ENCODE measurements at places on chromosomes 7 and 10.

- no peak for DNase-seq
These were observed 216.2 kb downstream of the KIAA1217 start for GRCh38 chr10:24425151-24425550.

GRCh38 chr7:130899638-130900401 is 165.8 kb upstream of the KLF14 start:
- DNase-seq, result no peak

GRCh38 chr7:80498481-80499349 is 13.1 kb downstream of the GNAT3 start:
- DNase-seq, result no peak

GRCh38 chr7:106964466-106964865 is 80.0 kb upstream of the PRKAR2B start:
- no peak for DNase-seq

DNA sequence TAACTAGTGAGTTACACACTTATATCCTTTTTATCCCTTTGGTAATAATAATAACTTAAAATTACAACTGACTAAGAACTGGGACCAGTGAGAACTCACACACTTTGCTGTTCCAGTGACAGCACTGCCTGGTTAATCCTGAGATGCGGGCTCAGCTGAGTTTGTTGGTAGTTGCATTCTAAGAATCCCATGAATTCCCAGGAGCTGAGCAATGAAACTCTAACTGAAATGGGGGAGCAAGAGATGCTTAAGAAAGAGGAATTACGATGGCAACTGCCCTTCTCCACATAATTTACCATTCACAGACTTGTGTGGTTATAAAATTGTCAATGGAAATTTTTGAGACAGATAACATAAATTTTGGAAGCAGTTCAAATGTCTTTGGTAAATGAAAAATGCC is 659.4 kb downstream of the MAGI2 start:
- DNase-seq, result no peak

GRCh38 chr7:130288829-130289228 is 4.1 kb upstream of the CPA4 start:
- no peak for DNase-seq

GRCh38 chr7:20220921-20221547 is 3.9 kb upstream of the MACC1 start:
- no peak for DNase-seq

DNA sequence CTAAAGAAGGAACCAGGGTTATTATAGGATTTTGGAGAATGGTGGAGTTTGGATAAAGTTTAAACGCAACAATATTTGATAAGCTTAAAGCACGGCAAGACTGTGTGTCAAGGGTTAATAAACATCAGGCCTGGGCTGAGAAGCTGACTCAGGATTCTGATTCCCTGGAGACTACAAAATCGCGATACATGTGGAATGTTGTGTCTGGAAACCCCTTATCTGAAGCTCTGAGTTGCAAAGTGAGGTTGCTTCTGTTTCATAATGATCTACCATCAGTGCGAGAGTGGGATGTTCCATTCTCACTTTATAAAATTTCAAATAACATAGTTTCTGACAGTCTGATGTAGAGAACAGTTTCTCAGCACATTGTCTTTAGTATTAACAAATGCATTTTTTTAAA is 7.8 kb downstream of the C1GALT1 start:
- no peak for DNase-seq

DNA sequence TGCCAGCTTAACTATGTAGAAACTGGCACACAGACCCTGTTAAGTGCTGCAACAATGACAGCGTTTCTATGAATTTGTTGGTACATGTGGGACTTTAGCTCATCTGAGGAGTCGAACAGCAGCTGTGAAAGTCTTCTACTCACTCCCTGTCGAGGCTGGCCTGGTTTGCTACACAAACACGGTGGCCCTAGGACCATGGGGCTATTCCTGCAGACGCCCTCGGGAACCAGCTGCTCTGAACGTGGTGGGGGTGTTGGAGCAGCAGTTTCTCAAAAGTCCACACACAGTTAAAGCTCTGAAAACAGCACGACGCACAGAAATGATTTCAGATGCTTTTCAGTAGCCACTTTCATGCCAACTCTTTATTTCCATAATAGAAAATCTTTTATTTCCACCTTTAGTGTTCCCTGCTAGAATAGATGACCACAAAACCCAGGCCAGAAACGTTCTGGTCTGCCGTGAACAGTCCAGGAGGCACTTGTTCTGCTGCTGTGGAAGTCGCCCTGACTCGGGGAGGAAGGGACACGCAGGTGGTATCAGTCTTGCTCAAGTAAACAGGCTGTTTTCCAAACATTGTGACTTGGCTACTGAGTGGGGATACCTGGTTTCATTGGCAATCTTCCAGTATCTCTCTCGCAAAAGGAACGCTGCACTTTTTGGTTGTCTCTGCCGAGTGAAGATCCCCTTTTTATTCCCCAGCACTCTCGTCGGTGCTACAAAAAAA is 21.5 kb downstream of the GUSB start:
- DNase-seq, result no peak

DNA sequence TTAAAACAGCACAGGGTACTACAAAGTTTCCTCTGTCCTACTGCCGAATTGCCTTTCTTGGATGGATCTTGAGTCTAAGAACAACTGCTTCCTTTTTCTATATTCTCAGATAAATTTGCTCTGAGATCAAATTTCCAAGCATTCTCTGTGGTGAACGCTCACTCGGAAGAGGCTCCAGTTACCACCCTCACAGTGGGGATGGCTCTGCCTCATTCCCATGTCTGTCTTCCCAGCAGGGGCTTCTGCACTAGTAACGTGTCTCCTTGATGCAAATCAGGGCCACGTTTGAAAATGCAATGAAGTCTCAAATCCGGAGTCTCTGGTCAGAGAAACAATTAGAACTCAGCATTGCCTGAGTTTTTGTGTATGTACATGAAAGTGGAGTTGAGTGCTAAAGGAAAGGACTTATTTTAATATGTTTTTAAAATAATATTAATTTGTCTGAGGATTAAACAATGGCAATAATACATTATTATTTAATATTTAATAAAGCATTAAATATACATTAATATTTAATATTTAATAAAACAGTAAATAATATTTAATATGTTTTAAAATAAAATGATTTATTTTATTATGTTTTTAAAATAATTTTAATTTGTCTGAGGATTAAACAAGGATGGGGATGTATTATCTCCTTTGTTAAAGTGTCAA is 61.8 kb downstream of the INHBA start:
- DNase-seq, result no peak

- DNase-seq, result no peak
These were observed 38.9 kb downstream of the CALCR start for GRCh38 chr7:93535616-93536015.

DNA sequence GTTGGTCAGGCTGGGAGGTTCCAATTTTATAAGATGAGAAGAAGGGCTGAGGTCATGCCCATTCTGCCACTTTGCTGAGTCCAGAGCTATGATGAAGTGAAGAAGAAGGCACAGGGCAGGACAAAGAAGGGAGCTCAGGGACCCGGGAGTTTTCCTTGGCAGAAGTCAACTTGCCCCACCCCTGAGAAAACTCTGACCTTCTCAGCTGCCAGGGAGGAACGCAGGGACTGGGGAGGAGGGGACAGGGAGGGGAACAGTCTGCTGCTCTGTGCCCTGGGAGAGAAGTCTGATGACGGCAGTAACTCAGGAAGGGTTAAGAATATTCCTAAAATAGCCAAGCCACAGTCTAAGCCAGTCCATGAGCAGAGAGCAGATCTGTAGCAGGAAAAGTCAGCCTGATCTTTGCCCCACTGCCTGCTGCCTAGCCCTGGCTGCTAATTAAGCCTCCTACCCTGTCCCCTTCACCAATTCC is 11.7 kb downstream of the ADIRF start:
- no peak for DNase-seq

DNA sequence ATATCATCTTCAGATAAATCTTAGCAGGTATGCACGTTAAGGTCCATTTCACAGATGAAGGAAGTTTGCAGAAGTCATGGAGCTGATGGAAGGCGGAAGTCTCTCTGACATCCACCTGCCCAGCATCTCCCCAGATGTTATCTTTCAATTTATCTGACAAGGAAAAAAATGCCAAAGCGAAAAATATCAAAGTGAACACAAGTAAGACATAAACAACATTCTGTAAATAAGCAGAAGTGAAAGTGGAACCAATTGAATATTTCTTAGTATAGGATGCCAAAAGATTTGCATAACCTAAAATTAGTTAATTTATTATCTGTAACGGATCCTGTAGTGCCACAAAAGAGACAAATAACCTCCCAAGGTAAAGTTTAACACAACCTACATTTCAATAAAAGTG is 73.6 kb upstream of the NEBL start:
- no peak for DNase-seq

GRCh38 chr10:6892864-6893263 is 312.8 kb upstream of the PRKCQ start:
- DNase-seq, result no peak

DNA sequence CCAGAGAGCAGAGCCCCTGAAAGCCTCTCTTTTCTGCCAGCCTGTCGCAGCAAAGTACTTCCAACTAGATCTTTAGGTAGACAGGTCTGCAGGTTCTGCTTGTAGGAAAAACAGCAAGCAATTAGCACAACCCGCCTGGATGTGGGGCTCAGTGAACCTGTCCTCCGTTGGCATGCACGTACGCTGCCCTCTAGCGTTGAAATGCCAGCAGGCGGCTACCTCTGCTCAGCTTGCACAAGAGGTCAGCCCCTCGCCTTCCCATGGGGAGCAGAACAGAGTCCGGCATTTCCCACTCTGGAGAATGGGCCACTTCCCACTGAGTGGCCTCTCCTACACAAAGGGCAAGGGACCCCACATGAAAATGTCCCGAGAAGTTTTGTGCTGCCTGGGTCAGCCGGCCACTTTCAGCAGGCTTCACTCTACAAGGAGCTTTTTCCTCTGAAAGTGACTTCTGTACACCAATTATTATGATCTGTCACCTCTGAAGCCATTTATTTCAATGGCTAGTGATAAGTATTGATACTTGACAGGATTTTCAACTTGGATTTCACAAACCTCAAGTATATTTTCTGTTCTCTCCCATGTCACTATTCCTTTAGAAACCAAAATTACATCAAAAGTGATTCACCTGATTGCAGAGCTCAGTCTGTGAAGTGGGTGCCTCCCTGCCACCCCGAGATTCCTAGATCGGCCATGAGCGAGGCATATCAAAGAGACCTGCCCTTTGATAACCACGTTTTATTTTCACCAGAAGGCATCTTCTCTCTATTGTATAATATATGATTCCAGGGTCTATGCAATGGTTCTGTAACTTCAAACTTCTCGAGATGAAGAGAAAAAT is 56.7 kb downstream of the JCAD start:
- peak; percentile 58 for DNase-seq

DNA sequence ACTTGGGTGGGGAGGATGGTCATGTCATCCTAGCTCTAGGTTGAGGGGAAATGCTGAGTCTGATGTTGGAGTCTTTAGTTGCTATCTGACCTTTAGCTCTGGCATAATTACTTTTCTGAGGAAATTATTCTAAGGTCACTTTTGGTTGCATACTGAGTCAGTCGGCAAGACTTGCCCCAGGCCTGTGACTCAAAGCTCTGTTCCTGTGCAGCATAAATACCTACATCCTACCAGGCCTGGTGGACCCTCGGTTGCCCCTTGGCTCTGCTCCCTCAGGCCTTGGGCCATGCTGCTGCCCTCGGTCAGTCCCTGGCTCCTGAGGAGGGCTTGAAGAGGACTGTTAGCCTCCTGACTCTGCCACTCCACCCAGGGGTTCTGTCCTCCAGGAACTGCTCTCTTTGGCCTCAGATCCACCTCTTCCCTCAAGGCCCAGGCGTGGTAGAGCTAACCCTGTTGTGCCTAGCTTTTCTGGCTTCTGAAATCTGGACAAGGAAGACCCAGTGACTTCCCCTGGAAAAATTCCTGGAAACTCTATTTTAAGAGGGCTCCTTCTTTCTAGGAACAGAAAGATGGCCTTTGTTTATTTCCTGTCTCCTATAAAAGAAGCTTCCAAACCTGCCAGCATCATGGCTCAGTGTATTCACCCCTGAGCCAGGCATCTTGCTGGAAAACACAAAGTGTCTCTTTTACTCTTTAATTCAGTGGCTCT is 71.2 kb downstream of the TMEM178B start:
- DNase-seq, result no peak

DNA sequence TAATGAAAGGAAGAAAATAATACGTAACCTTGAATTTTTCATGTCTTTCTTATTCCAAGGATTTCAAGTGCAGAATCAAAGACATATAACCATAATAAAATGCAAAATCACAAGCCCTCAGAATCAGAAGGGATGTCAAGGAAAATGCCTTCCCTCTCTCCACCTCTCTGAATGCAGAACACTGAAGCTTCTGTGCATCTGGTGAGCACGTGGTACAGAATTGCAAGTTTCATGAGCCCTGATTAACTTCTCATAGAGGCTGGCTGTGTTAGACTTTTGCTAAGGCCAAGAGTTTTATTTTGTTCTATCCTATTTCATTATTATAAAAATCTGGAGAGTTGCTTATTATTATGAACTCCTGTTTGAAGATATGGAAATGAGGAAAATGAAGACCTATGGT is 533.7 kb upstream of the POM121L12 start:
- no peak for DNase-seq

- no peak for DNase-seq
These were observed 314.1 kb upstream of the ETV1 start for GRCh38 chr7:14303536-14303935.

GRCh38 chr7:128912281-128912680 is 1.8 kb upstream of the KCP start:
- no peak for DNase-seq

- no peak for DNase-seq
These were observed 17.2 kb upstream of the ACSL5 start for GRCh38 chr10:112356686-112357085.

DNA sequence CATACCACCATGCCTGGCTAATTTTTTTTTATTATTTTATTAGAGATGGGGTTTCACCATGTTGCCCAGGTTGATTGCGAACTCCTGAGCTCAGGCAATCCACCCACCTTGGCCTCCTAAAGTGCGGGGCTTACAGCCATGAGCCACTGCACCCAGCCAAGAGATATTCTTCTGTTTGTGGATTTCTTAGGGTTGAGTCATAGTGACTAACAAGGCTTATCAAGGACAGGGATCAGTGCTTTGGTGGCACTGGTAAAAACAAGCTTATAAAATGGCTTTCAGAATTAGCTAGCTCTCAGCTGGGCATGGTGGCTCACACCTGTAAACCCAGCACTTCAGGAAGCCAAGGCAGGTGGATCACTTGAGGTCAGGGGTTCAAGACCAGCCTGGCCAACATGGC is 122.4 kb downstream of the ZNF248 start:
- no peak for DNase-seq

DNA sequence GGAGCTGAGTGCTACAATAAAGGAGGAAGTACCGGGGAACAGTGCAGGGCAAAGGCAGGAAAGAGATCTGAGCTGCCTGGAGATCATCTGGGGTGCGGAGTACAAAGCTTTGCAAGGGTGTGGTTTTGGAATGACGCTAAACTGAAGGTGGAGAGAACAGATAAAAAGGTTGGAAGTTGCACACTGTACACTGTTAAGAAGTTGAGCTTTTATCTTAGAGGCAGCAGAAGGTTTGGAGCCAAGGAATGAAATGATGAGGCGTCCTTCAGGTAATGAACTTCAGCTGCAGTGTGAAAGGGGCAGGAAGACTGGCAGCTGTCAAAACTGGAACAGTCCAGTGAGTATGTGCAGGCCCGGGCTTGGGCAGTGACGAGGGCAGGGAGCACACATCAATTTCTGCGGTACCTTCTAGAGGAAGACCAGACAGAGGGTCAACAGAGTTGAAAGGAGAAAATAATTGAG is 7.2 kb upstream of the ANKRD61 start:
- no peak for DNase-seq
